ENCODE measurements at places on chromosomes 11 and 22.

DNA sequence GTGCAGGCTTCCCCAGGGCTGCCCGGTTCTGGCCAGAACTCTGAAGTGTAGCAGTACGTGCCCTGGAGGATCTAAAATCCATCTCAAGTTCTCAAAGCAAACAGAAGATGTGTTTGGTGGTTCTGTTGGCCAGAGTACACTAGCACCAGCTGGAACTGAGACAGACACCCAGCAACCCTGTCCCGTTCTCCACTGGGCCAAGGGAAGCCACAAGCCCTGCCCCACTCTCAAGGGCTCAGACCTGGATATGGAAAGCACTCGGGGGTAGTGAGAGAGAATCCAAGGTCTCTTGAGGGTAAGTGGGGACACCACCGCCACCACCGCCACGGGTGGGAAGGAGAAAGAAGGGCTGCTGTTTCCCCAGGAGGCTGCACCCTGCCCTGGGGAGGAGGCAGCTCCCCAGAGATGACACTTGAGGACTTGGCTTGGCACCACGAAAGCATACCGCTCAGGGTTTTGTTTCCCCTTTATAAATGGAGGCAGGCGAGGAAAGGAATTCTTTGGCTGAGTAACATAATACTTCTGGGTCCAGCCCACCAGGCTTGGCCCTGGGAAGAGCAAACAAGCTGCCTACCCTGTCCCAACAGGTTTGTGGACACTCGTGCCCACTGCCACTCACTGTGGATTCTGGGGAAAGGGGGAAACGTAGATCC, 56.1 kb upstream of the POU2AF1 start:
- DNase-seq = no peak

GRCh38 chr22:19357270-19358105, 66.0 kb upstream of the CLTCL1 start:
- DNase-seq = no peak

- no peak for DNase-seq
Observed at GRCh38 chr11:112903340-112903739, 57.9 kb upstream of the NCAM1 start.

GRCh38 chr11:13141731-13142709, 132.9 kb downstream of the RASSF10 start:
- DNase-seq = no peak

DNA sequence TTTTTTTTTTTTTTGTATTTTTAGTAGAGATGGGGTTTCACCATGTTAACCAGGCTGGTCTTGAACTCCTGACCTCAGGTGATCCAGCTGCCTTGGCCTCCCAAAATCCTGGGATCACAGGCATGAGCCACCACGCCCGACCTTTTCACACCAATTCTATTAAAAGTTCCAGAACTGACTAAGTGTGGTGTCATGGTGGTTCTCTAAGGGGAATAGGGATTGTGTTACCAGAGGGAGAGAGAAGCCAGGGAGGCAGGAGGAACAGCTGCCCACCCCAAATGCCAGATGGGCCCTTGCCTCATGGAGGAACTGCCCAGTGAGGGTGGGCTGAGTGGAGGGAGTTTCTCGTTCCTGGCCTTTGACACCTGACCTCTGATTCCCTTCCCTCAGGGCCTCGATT, 5.9 kb downstream of the RPS6KA4 start:
- DNase-seq = no peak

GRCh38 chr11:619628-620050, 3.9 kb upstream of the IRF7 start:
- DNase-seq = no peak

DNA sequence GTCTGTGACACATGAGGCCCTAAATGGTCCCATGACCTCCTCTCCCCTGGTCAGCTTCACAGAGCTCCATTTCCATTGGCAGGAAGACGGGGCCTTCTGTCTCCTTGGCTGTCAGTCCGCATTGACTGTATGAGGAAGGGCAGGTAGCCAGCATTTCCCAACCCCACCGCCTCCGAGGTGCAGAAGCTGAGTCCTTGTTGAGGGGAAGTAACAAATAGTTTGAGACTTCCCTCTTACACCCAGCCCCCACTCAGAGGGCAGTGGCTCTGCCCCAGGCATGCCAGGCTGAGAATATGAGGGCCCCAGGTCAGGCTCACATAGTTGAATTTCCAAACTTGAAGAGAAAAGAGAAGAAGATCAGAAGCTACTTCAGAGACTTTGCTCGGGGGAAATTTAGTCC, 611.1 kb downstream of the BRD1 start:
- no peak for DNase-seq

DNA sequence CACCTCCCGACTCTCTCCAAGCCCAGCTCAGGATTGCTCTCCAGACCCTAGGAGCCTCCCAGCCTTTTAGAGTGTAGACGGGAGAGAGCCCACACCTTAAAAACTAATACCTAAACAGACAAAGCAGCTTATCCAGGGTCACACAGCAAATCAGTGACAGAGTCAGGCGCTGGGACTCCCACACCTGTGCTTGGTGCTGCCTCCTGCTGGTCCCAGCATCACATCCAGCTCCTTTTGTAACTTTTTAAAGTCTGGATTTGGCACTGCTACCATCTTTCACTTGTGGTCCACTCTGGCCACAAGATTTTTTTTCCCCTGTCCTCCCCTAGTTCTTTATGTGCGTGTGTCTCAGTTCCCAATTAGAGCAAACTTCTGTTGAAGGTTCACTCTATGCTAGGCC, 4.7 kb downstream of the ANO1 start:
- no peak for DNase-seq

GRCh38 chr11:31809857-31810778, 1.0 kb downstream of the PAX6 start:
- no peak for DNase-seq

DNA sequence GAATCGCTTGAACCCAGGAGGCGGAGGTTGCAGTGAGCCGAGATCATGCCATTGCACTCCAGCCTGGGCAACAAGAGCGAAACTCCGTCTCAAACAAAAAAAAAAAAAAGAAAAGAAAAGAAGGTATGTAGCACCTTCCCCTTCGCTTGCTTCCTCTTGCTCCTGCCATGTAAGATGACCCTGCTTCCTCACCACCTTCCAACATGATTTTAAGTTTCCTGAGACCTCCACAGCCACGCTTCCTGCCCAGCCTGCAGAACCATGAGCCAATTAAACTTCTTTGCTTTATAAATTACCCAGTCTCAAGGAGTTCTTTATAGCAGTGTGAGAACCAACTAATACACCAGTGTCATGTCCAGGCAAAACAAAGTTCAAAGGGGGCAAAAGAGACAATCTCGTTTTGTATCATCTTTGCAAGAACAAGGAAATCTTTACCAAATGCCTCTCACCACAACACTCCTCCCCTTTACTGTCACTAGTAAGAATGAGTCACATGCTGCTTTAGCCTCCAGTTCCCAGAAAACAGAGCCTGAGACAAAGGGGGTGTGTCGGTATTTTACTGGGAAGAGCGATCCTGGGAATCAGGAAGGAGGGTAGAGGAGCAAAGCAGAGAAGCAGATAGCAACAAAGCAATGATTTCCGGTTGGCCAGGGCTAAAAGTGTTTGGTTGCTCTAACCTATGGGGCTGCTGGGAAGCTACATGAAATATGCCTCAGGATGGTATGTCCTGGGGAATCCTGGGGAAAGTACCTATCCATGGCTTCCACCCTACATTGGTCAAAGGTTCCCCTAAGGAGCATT, 10.5 kb upstream of the MCHR1 start:
- no peak for DNase-seq

GRCh38 chr22:42439021-42439567, 6.9 kb upstream of the NFAM1 start:
- DNase-seq = no peak

GRCh38 chr11:34323601-34324000, 34.2 kb downstream of the ABTB2 start:
- DNase-seq = no peak

DNA sequence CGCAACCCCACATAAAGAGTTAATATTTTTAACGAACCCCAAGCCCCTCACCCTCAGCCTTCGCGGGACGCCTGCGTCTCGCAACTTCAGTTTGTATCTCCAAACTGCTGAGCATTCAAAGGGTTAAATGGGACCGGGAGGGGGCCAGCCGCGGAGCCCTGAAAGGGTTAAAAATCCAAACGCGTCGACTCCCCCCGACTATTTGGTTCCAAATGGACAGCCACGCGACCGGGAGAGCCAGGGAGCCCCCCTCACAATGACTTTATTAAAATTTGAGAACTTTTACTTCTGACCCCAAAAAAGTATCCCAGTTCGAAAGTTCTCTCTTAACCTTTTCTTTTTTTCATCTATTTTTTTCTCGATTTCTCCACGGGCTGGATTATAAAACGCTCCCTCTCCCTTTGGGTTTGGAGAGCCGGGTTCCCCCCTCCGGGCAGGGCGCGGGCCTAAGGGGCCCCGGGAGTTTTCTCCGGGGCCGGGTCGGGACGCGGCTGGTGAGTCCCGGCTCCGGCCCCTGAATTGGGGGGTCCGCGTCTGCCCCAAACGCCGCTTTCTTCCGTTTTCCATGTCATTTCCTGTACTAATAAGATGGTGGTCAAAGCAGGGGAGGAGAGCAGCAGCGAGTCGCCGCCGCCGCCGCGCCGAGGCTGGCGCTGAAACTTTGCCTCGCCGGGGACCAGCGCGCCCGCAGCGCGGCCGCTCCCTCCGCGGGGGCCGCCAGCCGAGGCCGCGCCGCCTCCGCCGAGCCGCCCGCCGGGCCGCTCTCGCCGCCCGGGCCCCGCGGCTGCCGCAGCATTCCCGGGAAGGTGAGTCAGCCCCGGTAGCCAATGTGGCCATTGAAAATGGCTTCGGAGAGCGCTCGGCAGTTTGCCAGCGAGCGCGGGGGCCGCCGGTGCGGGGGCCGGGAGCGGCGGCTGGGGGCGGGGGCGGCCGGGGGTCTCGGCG, at the start of gene PRDM11:
PRDM11 (plus strand) TSS at position 568 of the 945 bp plus-strand sequence. CDS start 35,128 bp downstream, outside the sequence.
- no peak for DNase-seq

DNA sequence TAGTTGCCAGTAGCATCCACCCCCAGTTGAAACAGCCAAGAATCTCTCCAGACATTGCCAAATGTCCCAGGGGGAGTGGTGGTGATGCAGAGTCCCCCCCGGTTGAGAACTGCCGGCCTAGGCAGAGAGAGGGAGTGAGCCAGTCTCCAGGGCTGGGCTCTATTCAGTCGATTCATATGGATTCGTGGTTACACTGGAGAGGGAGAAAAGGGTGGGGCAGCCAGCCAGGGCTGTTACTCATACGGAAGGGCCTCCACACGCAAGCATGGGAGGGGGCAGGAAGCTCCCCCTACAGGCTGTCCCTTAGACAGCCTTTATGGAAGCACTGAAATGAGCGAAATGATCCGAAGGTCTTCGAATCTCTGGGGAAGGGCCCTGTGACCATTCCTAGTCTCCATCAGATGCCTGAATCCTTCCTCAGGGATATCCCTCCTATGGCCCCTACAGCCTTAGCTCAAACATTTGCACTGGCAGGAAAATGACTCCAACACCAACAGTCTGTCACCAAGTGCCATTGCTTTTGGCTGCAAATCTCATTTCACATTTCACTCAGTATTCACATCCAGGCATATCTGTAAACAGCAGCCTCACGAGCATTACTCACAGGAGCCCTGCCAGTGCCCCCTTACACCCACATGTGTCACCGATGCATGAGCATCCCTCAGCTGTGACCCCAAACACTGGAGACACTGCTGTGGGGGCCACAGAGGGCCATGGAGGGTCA, 18.4 kb upstream of the TLCD5 start:
- no peak for DNase-seq

DNA sequence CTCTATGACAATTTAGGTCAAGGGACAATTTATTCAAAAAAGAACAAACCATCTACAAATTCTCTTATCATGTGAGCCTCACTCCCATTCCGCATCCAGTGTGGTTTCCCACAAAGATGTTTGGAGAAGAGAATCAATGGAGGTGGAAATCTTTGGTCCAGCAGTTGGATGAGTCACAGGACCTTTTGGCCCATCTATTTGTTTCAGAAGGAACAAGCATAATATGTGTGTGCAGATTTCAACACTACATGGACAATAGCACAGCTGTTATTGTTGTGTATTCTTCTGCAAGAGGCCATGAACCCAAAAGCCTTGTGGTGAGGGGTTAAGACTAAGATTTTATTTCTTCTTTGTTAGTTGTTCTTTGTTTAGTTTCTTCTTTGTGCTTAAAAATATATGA, 61.6 kb downstream of the OR10A6 start:
- no peak for DNase-seq

- DNase-seq = no peak
Observed at GRCh38 chr11:102347462-102348370, 702 bp downstream of the BIRC2 start.

DNA sequence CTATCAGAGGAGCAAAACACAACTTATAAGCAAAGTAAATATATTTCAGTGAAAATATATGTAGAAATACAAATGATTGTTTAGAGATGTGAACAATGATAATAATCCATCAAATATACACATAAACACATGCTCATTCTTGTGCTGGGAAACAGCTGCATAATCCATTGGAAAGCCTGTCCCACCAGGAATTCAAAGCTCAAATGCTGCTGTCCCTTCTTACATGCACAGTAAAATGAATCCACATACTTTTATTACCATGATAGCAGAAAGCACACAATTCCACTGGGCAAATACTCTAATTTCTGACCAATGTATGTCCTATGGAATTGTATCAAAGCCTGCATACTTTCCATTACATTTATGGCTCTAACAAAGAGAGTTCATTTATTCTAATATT, 44.5 kb downstream of the SOX6 start:
- no peak for DNase-seq

DNA sequence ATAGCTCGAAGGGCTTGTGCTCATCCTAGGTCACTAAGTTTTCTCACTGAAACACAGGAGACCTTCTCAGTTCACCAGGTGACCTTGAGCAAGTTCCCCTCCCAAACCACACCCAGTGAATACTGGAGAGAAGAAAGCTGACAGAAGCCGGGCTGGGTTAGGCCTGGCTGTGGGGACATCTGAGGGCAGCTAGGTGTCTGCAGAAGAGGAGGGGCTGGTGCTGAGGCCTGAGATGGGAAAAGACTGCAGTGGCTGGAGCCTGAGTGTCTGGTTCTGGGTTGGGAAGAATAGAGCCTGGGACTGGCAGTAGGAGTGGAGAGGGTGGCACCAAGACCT, 602 bp upstream of the INPP5J start:
- DNase-seq = no peak

DNA sequence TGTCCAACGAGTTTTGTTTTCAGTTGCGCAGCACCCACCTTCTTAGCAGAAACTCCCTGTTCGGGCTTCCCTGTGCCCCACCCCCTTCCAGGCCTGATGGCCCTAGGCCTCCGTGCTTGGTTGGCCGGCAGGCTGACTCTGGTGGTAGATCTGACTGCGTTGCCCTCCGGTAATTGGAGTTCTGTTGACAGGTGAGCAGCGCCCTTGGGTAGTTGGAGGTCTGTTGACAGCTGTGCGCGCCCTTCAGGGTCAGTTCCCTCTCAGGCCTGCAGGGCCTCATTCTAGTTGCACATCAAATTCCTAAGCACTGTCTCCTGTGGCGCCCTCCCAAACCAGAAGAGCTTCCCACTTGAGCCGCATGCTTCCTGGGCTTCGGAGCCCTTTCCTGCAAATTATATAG, 776 bp downstream of the DGCR6 start:
- DNase-seq = no peak

DNA sequence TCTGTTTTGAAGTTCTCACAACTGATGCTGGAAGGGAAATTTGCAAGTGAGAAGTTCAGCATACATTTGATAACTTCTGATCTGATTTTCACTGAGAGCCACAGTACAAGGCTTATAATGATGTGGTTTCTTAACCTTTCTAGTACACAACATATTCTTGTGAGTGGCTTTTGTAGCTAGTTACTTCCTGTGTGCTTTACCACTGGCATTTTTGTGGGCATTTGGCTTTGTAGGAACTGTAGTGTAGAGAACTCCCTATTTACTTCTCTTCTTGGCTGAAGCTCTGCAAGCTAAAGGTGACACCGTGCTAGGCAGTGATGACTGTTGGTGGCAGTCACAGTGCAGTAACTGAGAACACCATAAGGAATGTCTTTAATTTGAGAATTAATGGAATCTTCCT, 14.9 kb downstream of the USP47 start:
- no peak for DNase-seq

Measured in stimulated activated CD8-positive, alpha-beta memory T cell treated with anti-CD3 and anti-CD28 coated beads, Interleukin-7, amount 100 ng/mL, for 1 hour (primary cell).